ENCODE measurements at places on chromosomes 13 and 19. TPM values are rescaled to one million over a fixed set of nuclear protein-coding genes. Genes with fewer than 3 reads are reported as not detected.

DNA sequence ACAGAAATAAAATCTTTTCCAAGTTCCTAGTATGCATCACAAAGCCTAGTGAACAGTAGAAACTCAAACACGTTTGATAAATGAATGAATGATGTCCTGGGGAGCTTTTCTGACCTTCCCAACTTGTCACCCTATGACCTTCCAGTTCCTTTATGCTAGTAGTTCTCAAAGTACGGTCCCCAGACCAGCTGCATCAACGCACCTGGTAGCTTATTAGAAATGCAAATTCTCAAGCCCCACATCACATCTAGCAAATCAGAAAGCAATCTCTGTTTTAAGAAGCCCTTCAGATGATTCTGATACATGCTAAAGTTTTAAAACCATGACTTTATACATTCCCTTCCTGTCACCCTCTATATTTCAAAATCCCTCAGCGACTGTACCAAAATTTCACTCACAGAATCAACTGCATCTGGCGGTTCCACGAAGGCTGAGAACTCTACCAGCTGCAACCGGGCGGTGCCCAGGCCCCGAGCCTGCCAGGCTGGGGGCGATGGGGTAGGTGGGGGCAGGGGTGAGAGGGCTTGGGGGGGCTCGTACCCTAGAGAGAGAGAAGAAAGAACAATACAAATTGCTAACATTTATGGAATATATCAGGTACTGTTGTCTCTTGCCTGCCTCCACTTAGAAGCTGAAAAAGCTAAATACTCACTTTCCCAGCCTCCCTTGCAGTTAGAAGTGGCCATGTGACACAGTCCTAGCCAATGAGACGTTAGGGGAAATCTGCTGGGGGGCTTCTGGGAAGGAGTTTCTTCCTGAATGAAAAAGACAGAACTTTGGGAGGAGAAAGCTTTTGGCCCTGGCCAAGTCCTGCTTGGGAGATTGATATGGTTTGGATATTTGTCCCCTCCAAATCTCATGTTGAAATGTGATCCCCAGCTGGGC is 13.3 kb downstream of the CD37 start:
- DNase-seq, result no peak

DNA sequence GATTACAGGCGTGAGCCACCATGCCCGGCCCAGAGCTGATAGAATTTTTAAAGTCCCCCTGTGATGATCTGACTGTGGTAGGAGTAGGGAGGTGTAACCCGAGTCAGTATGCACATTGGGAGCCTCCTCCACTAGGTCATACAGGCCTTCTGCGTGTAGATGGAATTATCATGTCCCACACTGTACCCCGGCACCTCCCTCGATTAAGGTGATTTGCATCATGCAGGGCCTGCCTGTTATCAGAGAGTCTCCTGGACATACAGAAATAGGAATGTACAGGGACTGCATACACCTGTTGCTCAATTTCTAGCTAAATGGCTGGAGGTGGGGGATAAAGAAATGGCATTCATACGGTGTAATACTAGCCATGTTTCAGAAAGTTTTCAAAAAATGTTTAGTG is 922 bp upstream of the ERVK3-1 start:
- no peak for DNase-seq

- DNase-seq, result no peak
Measured at GRCh38 chr13:107865318-107865575, 350.1 kb downstream of the LIG4 start.

DNA sequence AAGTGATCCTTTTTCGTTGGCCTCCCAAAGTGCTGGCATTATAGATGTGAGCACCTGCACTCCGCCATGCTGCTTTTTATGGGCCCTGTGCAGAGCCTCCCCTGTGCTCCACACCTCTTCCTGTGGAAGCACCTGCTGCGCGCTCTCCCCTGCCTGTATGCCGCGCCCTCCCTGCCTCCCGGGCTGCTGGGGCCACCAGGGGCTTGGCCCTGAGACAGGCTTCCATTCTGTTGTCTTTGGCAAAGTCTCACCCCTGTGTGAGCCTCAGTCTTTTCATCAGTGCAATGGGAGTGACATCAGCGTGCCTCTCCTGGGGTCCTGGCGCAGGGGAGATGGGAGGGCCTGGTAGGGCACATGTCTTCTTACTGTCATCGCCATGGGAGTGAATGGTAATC is 1.3 kb downstream of the FAM174C start:
- DNase-seq, result no peak

- DNase-seq, result no peak
Measured at GRCh38 chr13:94672400-94672799, 39.9 kb downstream of the SOX21 start.

DNA sequence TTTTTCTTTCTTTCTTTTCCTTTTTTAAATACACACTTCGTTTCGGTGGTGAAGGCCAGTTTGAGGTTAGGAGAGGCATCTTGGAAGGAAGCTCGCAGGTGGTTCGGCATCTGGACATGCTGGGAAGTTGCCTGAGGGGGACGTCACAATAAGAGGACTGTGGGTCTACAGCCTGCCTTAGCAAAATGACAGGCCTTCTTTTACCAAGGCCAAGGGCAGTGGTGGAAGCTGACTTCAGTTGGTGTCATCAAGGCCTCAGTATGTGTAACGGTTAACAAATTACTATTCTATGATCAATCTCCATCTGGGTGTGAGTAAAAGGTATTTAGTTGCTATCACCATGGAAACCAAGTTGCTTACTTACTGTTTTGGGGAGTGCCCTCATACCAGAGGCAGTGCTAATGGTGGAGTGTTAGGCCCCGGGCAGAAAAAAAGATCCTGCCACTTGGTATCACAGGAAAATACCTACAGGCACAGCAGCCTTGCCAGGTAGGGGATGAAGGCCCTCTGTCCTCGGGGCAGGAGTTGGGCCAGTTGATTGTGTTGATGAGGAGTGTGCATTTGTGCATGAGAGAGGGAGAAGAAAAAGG is 10.3 kb downstream of the ACTN4 start:
- DNase-seq, result no peak

DNA sequence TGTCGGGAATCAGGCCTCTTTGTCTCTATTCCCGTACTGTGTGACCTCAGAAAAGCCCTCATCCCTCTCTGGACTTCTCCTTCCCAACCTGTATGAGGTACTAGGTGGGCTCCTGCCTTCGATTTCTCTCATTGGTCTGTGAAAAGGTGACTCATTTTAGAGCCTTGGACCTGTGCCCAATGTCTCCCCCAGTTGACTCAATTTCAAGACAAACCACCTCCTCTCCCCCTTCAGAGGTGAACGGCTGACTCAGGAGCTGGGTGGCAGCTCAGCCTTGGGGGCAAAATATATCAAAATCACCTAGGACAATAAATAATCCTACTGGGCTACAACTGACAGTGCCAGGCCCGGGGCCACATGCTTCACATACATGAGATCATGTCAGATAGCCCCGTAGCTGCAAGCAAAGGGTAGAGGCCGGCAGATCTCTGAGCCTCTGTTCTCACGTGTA is 630 bp downstream of the COQ8B start:
- DNase-seq, result no peak

GRCh38 chr13:109166804-109167203 is 537.4 kb downstream of the MYO16 start:
- DNase-seq, result no peak

DNA sequence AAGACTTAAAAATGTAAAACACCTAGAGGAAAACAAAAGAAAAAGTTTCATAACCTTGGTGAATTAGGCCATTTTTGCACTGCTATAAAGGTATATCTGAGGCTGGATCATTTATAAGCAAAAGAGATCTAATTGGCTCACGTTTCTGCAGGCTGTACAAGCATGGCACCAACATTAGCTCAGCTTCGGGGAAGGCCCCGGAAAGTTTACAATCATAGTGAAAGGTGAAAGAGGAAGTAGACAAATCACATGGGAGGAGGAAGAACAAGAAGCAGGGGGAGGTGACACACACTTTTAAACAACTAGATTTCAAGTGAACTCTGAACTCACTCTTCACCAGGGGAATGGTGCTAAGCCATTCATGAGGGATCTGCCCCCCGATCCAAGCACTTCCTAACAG is 1358.5 kb upstream of the PCDH9 start:
- no peak for DNase-seq

- DNase-seq, result no peak
Measured at GRCh38 chr13:97464561-97464960, 30.6 kb downstream of the RAP2A start.

GRCh38 chr13:79637133-79637763 is 156.3 kb downstream of the NDFIP2 start:
- DNase-seq, result no peak

DNA sequence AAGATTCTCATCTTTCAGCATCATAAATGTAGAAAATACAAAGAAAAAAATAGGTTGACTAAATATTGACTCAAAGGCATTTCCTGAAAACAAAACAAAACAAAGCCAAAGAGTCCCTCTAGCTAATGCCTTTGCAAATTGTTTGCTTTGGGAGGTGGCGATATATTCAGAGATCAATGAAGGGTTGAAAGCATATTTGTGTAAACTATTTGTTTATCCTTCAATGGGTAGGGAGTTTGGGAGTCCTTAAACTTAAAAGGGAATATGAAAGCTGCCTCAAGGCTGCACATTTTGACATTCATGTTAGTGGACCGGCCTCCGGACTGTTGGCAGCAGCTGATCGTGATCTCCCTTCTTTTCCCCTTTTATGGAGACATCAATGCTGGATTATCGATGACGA is 257.5 kb downstream of the ITGBL1 start:
- no peak for DNase-seq

- DNase-seq, result no peak
Measured at GRCh38 chr13:26475176-26476110, 82.0 kb upstream of the WASF3 start.

DNA sequence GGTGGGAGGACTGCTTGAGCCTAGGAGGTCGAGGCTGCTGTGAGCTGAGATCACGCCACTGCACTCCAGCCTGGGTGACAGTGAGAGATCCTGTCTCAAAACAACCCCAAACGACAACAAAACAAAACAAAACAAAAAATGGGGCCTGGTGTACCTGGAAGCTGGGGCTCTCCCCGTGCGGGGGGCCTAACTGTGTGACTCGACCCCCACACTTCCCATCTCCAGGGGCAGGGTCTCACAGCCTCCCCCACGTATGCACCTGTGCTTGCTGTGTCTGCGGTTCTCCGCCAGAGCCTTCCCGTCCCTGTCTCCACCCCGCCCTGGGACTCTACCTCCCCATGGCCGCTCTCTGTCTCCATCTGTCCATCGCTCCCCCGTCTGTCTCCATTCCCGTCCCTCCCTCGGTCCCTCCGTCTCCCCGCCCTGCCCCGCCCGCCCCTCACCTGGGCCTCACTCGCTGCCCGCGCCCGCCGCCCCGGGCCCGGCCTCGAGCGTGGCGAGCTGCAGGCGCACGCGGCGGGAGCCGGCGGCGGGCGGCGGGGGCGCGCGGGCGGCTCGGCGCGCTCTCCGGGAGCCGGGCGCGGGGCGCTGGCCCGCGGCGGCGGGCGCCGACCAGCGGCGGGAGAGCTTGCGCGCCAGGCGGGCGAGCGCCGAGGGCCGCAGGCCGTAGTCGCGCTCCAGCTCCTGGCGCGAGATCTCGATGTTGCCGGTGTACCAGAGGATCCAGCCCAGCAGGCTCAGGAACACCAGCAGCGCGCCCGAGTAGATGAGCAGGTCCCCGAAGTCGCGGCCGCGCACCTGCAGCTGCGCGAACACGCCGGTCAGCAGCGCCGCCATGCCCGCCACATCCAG is 587 bp downstream of the TMEM238 start:
- peak; percentile 50 for DNase-seq

DNA sequence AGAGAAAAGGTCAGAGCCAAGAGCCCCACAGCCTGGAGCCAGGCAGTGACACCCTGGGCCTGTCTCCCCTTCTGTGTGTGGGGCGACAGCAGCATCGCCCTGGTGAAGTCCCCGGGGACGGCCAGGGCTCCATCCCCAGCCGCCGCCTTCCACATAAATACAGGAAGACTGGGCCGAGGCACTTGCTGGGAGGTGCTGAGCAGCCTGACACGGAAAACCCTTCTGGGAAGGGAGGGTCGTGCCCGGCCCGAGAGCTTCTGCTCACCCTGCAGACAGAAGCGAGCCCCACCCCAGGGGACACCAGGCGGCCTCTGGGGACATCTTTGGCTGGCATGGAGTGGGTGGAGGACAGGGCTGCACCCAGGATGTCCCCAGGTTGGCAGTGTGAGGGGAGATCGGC is 5.1 kb downstream of the FGF22 start:
- DNase-seq, result no peak

DNA sequence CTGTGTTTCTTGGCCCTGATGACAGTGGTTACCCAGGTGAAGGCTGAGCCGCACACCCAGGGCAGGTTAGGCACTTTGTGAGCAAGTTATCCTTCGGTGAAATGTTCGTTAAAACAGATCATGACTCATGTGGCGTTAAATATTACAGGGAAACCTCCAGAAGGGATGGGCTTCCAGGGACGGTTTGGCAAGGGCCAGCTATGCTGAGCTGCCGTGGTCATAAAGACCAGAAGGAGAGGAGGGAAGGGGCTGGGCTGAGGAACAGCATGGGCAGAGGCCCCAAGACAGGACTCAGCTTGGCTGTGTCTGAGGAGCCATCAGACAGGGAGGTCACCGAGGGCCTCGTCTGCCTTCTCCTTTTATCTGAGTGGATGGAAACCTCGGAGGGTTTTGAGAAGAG is 47.5 kb downstream of the ATP11A start:
- DNase-seq, result no peak

DNA sequence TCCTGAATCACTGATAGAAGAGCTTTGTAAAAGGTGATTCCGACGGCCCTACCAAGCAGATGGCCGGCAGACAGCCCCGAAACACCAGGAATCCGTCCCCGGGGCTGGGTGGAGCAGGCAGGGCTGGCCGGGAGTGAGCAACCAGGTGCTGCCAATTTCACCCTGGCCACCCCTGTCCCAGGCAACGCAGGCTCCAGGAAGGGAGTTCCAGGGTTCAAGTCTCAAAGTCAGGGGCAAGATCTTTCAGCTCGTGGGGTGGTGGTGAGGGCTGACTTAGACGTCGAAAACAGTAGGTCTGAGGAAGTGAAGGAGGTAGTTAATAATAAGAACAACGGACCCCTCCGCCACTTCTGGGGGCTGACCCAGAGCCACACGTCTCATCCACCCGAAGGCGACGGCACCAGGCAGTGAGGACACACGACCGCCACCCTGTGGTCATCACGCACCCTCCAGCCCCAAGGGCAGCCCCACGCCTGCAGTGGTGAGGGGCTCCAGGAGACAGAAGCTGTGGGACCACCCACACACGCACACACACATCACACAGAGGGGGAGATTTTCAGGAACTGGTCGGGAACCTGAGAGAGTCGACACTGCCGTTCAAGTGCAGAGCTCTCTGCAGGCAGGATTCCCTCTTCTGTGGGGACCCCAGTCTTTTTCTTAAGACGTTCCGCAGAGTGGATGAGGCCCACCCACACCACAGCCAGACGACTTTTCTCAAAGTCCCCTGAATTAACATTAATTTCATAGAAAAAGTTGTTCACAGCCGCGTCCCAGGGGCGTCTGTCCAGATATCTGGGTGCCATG is 67.2 kb downstream of the SPACA7 start:
- DNase-seq, result peak; percentile 34

GRCh38 chr19:55443824-55444480 is 852 bp upstream of the SHISA7 start:
- peak; percentile 72 for DNase-seq

Gene ZNF235
- 5.3 TPM for total RNA-seq

Gene ZNF160
- total RNA-seq, result 9.2 TPM

Gene GPR183
- 1.8 TPM for total RNA-seq

Gene SLC5A5
- not detected for total RNA-seq

Gene PSG7
- not detected for total RNA-seq

Data from liver (tissue), 10 donors.